ENCODE measurements at places on chromosomes 1 and 21. TPM values are rescaled to one million over a fixed set of nuclear protein-coding genes. Genes with fewer than 3 reads are reported as not detected.

RGS16 gene
- not detected for total RNA-seq

CD2 gene
- not detected for total RNA-seq

DPH5 gene
- 30.3 TPM for total RNA-seq

LAD1 gene
- total RNA-seq = 0.07 TPM

DNA sequence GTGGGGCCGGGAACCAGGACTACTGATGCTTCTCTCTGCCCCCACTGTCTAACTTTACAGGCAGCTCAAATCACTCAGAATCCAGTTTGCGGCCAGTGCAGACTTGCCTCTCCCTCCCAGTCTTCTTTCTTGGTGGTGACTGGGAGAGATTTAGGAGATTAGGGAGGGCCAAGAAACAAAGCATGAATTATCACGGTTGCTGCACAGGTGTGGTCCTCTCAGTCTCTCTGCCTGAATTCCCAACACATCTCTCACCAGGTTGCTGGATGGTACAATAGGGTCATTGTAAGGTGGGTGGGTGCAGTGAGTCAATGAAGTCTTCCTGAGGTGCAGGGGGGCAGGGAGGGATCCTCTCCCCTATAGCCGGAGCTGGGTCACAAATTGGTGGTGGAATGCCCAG lies 12.6 kb downstream of the S100A11 start:
- no peak for DNase-seq

DNA sequence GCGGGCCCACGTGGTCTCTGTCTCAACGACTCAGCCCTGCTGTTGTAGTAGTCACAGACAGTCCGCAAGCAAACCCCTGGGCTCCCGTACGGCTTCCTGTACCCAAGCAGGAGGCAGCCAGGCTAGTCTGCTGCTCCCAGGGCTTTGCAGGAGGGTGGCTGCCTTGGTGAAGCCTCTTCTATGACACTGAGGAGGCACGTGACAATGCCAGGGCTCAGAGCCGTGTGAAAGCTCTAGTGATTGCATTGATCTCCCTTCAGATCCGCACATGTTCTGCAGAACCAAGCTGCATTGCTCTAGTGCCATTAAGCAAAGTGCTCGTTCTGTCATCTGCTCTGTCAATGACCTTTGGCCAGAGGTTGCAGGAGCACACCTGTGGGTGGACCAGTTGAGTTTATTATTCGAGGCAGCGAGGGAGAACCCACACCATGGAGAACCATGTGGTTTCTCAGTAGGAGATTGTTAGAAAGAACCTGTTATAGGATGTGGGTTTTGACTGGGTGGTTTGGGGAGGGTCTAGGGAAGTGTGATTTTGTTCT lies 18.0 kb downstream of the UMODL1 start:
- DNase-seq = no peak

- DNase-seq = no peak
Measured at GRCh38 chr1:77051425-77051824, 167.8 kb downstream of the PIGK start.

Data from M059J (cell line).